ENCODE measurements at places on chromosomes 16 and 17. TPM values are rescaled to one million over a fixed set of nuclear protein-coding genes. Genes with fewer than 3 reads are reported as not detected.
A peak's percentile ranks its signal among the peaks of the same experiment; 100 is the strongest.

- peaks cover 5% of the 10 kb centered on the region for H3K4me1 ChIP-seq
- no peak overlapping the region for H3K4me3 ChIP-seq
- H3K36me3 ChIP-seq, result peaks cover 26% of the 10 kb centered on the region
- no peak overlapping the region for H3K27ac ChIP-seq
Measured at GRCh38 chr17:75325348-75325747, 36.1 kb upstream of the SLC25A19 start.

DNA sequence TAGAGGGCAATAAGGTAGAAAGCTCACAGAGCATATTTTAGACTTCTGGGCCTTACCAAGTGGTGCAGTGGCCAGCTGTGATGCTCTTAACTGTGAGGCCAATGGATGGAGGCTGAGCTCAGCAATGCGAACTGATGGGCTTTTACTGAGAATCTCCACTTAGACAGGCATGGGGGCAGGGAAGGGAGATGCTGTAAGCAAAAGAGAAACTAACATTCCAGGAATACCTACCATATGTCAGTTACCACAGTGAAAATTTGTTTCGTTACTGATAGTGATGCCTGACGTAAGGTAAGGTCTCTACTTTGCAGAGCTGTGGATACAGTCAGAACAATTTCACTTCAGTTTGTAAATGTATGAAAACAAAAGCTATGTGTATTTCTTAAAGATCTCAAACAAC, 250.6 kb upstream of the ZFHX3 start:
- H3K4me3 ChIP-seq, result no peak overlapping the region
- no peaks in the 10 kb centered on the region for H3K27me3 ChIP-seq
- no peaks in the 10 kb centered on the region for H3K36me3 ChIP-seq
- DNase-seq, result peak; percentile 61

HEXD gene
- 3.8 TPM for total RNA-seq

GRCh38 chr16:11562941-11563340, 23.8 kb downstream of the LITAF start:
- H3K27me3 ChIP-seq, result no peaks in the 10 kb centered on the region
- no peak overlapping the region for H3K27ac ChIP-seq

DNA sequence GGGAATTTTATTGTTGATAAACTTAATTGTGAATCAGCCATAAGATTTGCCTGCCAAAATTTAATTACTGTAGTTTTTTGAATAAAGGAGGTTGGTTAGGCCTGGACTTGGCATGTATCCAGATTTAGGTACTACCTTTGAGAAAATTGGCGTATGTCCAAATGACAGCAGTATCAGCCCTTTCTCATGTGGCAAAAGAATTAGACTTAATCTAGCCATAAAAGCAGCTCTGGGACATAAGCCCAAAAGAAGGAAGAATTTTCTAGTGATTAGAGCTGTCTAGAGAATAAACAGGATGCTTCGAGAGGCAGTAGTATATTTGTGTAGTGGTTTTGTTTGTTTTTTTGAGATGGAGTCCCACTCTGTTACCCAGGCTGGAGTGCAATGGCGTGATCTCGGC, 27.7 kb downstream of the PPM1E start:
- no peaks in the 10 kb centered on the region for H3K27me3 ChIP-seq
- no peak for DNase-seq
- no peak overlapping the region for H3K4me3 ChIP-seq
- no peaks in the 10 kb centered on the region for H3K36me3 ChIP-seq

DNA sequence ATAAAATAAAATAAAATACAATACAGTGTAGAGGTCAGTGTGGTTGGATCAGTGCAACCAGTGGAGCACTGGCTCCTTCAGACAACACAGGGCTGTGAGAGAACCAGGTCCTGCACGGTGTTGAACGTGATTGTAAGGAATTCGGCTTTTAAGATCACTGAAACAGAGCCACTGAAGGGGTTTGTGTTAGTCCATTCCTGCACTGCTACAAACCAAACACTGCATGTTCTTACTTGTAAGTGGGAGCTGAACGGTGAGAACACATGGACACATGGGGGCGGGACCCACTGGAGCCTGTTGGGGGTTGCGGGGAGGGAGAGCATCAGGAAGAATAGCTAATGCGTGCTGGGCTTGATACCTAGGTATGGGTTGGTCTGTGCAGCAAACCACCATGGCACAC, 193.2 kb upstream of the AXIN2 start:
- H3K27me3 ChIP-seq, result peaks cover 3% of the 10 kb centered on the region
- H3K36me3 ChIP-seq, result no peaks in the 10 kb centered on the region
- H3K27ac ChIP-seq, result no peak overlapping the region
- H3K4me3 ChIP-seq, result no peak overlapping the region

DNA sequence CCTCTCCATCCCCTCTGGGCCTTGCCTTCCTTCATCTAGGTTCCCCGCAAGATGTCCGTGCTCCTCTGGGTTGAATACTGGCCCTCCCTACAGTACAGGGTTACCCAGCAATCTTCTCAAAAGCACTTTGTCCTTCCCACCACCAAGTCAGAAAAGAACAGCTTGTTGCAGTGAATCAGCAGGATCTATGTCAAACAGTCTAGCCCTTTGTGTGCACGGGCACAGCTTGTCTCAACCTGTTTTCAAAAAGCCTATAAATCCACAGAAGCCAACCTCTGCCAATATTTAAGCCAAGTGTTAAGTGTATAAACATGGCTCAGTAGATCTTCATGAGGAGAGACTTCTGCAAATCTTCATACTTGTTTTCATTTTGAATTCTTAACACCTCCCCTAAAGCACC, 25.2 kb downstream of the C17orf67 start:
- no peak overlapping the region for H3K4me3 ChIP-seq
- DNase-seq, result no peak
- no peaks in the 10 kb centered on the region for H3K36me3 ChIP-seq
- no peaks in the 10 kb centered on the region for H3K27me3 ChIP-seq

DNA sequence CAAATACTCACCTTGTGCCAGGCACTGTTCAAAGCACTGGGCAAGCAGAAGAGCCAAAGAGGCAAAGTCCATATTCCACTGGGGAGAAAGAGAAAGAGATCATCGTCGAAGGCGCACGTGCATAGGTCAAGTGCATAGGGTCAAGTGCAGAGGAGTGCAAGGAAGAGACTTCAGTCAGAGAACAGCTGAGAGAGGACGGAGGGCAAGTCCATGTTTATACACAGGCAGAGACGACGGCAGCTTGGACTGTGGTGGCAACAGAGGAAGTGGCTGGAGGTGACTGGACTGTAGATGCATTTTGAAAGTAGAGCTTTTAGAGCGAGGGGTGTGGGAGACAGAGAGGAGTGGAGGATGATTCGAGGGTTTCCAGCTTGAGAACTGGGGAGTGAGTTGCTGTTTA, 74.7 kb upstream of the SDK2 start:
- no peaks in the 10 kb centered on the region for H3K27me3 ChIP-seq
- no peaks in the 10 kb centered on the region for H3K36me3 ChIP-seq
- H3K4me1 ChIP-seq, result no peaks in the 10 kb centered on the region
- DNase-seq, result no peak
- no peak overlapping the region for H3K27ac ChIP-seq
- H3K4me3 ChIP-seq, result no peak overlapping the region

GRCh38 chr17:57670769-57671569, 74.1 kb downstream of the CCDC182 start:
- H3K4me3 ChIP-seq, result no peak overlapping the region
- peaks cover 6% of the 10 kb centered on the region for H3K36me3 ChIP-seq
- H3K27me3 ChIP-seq, result no peaks in the 10 kb centered on the region

TVP23A gene
- total RNA-seq, result not detected

DNA sequence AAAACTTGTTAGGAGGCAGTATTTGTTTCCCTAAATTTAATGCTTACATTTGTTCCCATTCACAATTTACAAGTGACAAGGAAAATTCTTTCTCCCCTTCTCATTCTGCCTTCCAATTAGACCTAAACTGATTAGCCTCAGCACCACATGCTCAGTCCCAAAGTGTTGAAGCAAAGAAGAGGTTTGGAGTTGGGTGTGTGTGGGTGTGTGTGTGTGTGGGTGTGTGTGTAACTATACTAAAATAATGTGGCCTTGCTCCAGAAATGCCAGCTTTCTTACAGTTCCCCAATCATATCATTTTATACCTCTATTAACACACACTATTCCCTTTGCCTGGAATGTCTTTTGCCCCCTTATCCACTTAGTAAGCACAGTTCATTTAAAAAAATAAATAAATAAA, 6.9 kb upstream of the UTP6 start:
- no peak overlapping the region for H3K4me3 ChIP-seq
- no peak overlapping the region for H3K27ac ChIP-seq
- no peak for DNase-seq
- peaks cover 2% of the 10 kb centered on the region for H3K4me1 ChIP-seq

- DNase-seq, result no peak
- no peak overlapping the region for H3K27ac ChIP-seq
- peaks cover 29% of the 10 kb centered on the region for H3K27me3 ChIP-seq
- H3K4me1 ChIP-seq, result no peaks in the 10 kb centered on the region
- H3K36me3 ChIP-seq, result no peaks in the 10 kb centered on the region
Measured at GRCh38 chr17:77772899-77773358, 185.6 kb upstream of the TNRC6C start.

GRCh38 chr16:87457709-87458423, 35.0 kb downstream of the ZCCHC14 start:
- peak; percentile 99 for DNase-seq
- peaks cover 16% of the 10 kb centered on the region for H3K4me1 ChIP-seq
- no peaks in the 10 kb centered on the region for H3K27me3 ChIP-seq
- H3K36me3 ChIP-seq, result peaks cover 21% of the 10 kb centered on the region
- H3K4me3 ChIP-seq, result no peak overlapping the region

- no peak overlapping the region for H3K4me3 ChIP-seq
- H3K27me3 ChIP-seq, result no peaks in the 10 kb centered on the region
- no peak overlapping the region for H3K27ac ChIP-seq
- H3K4me1 ChIP-seq, result peaks cover 12% of the 10 kb centered on the region
Measured at GRCh38 chr17:78398390-78398789, 19.9 kb downstream of the PGS1 start.

POLR3K gene
- total RNA-seq, result 10.6 TPM

DNA sequence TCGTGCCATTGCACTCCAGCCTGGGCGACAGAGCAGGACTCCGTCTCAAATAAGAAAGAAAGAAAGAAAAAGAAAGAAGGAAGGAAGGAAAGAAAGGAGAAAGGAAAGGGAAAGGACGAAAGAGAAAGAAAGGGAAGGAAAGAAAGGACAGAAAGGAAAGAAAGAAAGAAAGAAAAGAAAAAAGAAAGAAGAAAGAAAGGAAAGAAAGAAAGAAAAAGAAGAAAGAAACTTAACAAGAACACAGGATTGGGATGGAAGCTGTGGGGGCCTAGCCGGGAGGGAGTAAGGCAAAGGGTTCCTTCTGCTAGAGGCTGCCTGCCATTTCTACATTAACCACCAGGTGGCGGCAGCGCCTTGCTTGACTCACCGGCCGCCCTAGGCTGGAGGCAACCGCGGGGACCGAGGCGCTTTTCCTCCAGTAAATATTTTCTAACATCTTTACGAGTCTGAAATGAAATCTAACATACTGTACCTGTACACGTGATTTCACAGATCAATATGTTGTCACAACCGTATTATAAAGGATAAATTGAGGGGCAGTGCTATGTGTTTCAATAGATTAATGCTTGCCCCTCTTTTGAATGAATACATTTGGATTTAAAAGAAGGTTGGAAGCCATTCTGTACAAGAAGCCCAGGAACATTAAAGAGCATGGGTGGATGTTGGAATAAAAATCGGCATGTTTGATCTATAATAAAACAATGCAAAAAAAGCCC, 6.1 kb downstream of the GJD3 start:
- H3K27ac ChIP-seq, result no peak overlapping the region
- H3K4me3 ChIP-seq, result no peak overlapping the region
- H3K27me3 ChIP-seq, result no peaks in the 10 kb centered on the region
- peak; percentile 80 for DNase-seq
- H3K36me3 ChIP-seq, result peaks cover 21% of the 10 kb centered on the region

FADS6 gene
- not detected for total RNA-seq

GRCh38 chr16:3084491-3084890, 14.6 kb downstream of the ZSCAN10 start:
- DNase-seq, result no peak
- no peak overlapping the region for H3K27ac ChIP-seq
- peaks cover 19% of the 10 kb centered on the region for H3K27me3 ChIP-seq
- H3K36me3 ChIP-seq, result no peaks in the 10 kb centered on the region
- H3K4me3 ChIP-seq, result no peak overlapping the region
- H3K4me1 ChIP-seq, result no peaks in the 10 kb centered on the region

CCDC102A gene
- total RNA-seq, result 5.4 TPM

- H3K27ac ChIP-seq, result no peak overlapping the region
- 0 out of 2 replicates have a peak, but pooled peaks cover 1% of the 10 kb centered on the region for H3K36me3 ChIP-seq
- no peaks in the 10 kb centered on the region for H3K27me3 ChIP-seq
- peaks cover 5% of the 10 kb centered on the region for H3K4me1 ChIP-seq
Measured at GRCh38 chr17:9473711-9474110, 101.9 kb downstream of the STX8 start.

SEPTIN12 gene
- total RNA-seq, result not detected

DNA sequence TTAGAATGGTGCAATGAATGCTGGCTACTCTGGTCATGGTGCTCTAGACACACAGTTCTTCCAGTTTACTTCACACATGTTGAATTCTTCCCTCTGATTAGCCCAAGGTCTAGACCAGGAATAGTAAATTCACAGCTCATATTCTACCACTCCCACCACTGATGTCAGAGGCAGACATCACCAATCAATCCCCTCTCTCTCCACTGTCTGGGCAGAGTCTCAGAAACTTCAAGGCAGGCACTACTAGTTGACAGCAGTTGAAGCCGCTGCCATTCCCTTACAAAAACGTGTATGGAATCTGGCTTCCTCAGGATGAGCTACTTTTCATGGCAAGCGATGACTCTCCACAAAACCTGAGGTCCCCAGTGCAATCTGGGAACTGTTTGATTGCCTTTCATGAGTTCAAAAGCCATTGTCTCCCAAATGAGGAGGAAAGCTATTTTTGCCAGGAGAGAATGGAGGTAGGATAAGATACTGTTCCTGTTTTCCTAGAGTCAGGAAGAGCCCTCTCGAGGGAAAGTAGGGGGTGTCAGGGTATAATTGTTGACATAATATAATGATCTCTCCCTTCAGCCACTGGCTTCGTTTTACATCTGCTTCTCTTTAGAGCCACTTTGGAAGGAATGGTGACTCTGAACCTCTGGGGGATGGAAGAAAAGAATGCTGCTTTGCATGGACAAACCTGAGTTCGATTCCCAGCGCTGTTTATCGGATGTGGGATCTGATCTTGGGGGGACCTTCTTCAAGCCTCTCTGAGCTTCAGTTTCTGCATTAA, 90.0 kb downstream of the FOXL1 start:
- H3K27ac ChIP-seq, result no peak overlapping the region
- no peak overlapping the region for H3K4me3 ChIP-seq
- no peaks in the 10 kb centered on the region for H3K27me3 ChIP-seq
- DNase-seq, result peak; percentile 77
- no peaks in the 10 kb centered on the region for H3K36me3 ChIP-seq
- H3K4me1 ChIP-seq, result peaks cover 43% of the 10 kb centered on the region

DNA sequence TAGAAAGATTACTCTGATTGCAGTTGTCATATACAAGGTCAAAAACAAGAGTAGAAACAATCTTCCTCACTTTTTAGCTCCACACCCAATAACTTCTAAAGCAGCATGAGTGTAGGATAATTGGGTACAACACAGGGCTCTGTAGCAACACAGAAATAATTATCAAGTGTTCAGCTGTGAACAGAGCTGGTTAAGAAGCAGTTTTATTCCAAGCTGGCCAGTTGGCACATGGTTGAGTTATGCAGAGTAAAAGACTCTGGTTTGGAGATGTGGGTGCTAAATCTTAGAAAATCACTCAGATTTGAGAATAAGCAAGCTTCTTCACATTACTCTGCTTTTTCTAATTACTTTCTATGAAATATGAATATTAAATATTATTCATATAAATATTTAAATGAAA, 118.5 kb downstream of the KIF2B start:
- no peaks in the 10 kb centered on the region for H3K36me3 ChIP-seq
- no peak overlapping the region for H3K4me3 ChIP-seq
- no peaks in the 10 kb centered on the region for H3K4me1 ChIP-seq
- H3K27ac ChIP-seq, result no peak overlapping the region
- DNase-seq, result no peak
- H3K27me3 ChIP-seq, result no peaks in the 10 kb centered on the region

GRCh38 chr16:19700319-19700781, 17.7 kb downstream of the KNOP1 start:
- peaks cover 24% of the 10 kb centered on the region for H3K4me1 ChIP-seq
- H3K36me3 ChIP-seq, result peaks cover 46% of the 10 kb centered on the region
- H3K4me3 ChIP-seq, result no peak overlapping the region
- H3K27me3 ChIP-seq, result no peaks in the 10 kb centered on the region
- peak; percentile 70 for DNase-seq
